Cerebellum (tissue), 4 donors: ENCODE measurements at places on chromosomes 5 and 9. TPM values are rescaled to one million over a fixed set of nuclear protein-coding genes. Genes with fewer than 3 reads are reported as not detected.

GRCh38 chr5:116521173-116521872 is 53.3 kb downstream of the SEMA6A start:
- DNase-seq, result no peak

GRCh38 chr9:94950579-94951323 is 224.3 kb downstream of the AOPEP start:
- no peak for DNase-seq

GRCh38 chr9:28976684-28977083 is 1403.4 kb upstream of the C9orf72 start:
- no peak for DNase-seq

DNA sequence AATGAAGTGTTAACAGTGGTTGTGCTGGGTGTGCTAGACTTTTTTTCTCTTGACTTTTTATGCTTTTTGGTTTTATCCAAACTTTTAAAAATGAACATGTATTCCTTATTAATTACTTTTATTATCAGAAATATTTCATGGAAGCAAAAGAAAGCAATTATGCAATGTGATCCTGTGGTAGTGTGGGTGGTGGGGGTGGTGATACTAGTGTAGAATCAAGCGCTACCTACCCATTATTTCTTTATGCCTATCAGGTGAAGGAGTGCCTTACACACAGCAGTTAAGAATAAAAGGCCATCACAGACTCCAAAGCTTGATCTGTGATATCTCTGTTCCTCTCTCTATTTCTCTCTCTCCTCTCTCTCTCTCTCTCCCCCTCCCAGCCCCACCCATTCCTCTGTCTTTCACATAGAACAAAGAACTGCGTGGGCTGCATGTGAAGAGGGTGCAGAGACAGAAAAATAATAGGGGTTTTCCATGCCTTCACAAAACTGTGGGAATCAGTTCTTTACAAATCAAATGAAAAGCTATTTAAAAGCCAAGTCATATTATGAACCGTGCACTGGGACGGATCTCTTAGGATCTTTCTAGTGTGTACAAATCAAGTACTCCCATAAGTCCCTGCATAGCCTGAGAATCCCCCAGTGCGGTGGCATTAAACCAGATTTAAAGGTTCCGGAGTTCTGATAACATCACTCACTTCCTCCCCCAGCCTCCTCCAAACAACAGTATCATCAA is 351.2 kb downstream of the RAB3C start:
- DNase-seq, result no peak

Gene BASP1
- total RNA-seq, result 210 TPM
